Ureter (tissue), 1 donor: ENCODE measurements at places on chromosomes 2 and 18.

- DNase-seq = no peak
These were observed 1038.0 kb upstream of the PIK3C3 start for GRCh38 chr18:40917056-40917455.

- DNase-seq = no peak
These were observed 12.2 kb downstream of the XDH start for GRCh38 chr2:31402388-31402787.

DNA sequence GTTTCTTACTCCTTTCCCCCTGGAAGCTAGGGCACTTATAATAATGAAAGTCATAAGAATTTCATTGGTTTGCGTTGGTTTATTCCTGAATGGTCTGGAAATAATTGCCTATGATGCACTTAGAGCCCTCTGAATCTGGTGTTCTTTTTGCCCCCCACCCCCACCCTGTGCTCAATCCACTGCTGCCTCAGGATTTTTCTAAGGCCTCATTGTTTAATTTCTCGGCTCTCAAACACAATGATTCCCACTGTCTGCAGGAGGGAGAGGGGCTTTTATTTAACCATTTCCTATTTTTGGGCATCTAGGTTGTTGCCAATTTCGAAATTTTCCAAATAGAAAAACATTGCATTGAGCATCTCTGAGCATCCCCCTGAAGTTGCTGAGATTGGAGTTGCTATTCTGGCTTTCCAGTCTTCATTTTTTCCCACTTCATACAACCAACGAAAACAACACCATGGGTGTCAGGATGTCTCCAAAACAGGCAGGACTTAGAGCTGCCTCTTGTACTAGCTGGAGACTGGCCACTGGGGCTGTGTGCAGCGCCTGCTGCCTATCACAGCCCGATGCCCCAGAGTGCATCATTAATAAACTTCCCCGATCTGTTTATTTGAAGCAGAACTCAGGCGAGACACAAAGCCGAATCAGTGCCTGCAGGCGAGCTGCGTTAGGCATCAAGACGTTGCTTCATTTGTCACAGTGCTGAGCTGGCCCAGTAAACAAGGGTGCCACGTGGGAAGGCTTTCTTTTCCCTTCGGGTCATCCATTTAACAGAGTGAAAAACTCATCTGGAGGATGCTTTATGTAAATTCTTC is 1.8 kb upstream of the PCARE start:
- DNase-seq = no peak

DNA sequence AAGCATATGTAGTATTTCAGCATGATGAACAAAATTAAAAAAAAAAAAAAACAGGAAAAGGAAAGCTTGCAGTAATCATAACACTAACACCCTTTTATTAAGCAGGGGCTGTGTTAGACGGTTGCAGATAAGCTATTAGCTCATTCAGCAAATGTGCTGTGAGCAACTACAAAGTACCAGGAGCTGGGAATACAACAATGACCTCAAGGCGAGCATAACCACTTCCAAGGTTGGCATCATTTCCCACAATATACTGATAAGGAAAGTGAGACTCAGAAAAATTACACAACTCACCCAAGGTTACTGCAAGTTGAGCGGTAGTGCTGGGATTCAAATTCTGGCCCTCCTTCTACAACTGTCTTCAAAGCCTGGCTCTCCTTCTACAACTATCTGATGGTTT is 38.2 kb upstream of the ACTR3 start:
- no peak for DNase-seq

DNA sequence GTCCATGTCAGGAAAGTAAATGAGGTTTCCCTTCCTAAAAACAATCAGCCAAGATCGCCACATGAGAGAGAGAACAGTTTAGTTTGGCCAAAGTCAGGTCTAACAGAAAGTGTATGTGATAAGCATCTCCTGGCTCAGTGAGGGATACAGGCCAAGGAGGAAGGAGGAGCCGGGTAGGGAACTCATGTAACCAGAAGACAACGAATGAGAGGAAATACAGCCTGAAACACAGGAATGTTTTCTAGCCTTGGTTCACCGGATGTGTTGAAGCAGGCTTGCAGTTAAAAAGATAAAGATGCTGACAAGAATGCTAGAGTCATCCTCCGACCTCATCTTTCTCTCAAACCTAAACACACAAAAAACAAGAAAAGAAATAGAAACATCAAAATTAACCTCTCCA is 283.9 kb upstream of the SIX2 start:
- no peak for DNase-seq
